Stimulated activated CD4-positive, alpha-beta T cell treated with anti-CD3 and anti-CD28 coated beads, Interleukin-12 subunit alpha, Interleukin-12 subunit beta, amount 100 ng/mL, for 24 hours (primary cell): ENCODE measurements at places on chromosomes 2 and 18.

DNA sequence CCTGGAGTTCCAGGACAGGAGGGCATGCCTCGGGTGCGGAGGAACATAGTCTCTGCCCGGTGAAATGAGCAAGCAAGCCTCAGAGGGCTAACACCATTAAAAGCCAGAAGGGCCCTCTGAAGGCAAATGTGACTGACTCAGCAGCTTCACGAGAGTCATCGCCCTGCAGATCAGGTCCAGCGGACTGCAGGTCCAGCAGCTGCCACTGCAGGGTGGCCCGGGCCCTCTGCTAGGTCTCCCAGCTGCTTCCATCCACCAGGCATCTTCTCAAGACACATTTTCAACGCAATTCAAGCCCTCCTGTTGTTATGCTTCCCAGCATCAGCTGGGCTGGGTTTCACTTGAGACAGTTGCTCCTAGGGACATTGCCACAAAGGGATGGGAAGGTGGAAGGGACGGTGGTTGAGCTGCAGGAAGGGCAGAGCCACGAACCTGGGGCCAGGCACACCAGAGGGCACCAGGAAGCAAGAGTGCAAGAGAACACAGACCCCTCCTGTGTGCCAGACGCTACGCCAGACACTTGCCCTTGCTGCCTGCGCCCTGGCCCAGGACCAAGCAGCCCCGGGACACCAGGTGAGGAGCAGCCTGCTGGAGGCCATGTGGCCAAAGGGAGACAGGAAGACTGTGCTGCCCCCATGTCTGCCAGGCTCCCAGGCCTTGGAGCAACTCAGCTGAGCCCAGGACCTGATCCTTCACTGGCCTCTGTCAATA is 173.0 kb downstream of the HDAC4 start:
- no peak for DNase-seq

GRCh38 chr2:207405150-207405549 is 124.6 kb upstream of the CREB1 start:
- DNase-seq = no peak

DNA sequence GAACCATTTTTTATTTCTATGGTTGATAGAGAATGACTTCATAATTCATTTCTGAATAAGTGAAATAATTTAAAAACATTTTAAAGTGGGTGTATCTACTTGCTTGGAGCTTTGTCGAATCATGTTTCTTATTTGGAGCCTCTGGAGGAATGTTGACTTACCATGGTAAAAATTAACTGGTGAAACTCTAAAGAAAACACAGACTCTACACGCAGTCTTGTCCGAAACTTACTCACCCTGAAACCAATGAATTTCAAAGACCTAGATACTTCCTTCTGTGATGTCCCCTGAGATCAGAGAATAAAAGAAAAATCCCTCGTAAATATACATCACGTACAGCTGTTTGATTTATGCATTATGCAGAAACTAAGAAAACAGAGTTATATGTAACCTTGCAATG is 665.2 kb upstream of the NRXN1 start:
- no peak for DNase-seq

- DNase-seq = no peak
Measured at GRCh38 chr2:48767330-48767729, 11.8 kb upstream of the LHCGR start.

DNA sequence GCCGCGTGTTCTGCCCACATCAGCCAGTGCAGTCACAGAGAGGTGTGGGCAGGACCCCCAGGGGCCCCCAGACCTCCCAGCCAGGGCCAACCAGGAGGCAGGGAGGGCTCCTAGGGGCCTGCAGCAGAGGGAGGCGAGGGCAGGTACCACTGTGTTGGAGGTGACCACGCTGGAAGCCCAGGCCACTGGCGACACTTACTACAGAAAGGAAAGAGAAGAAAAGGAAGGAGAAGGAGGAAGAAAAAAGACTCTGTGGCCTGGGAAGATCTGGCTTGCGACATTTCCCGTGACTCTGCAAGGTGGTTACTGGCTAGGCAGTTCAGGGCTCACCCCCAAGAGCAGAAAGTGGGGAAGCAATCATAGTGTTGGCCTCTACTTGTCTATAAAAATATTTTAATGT is 98.1 kb upstream of the BCL2L11 start:
- DNase-seq = no peak
